Activated naive CD4-positive, alpha-beta T cell (primary cell): ENCODE measurements at places on chromosomes 11 and 22.
A peak's percentile ranks its signal among the peaks of the same experiment; 100 is the strongest.

DNA sequence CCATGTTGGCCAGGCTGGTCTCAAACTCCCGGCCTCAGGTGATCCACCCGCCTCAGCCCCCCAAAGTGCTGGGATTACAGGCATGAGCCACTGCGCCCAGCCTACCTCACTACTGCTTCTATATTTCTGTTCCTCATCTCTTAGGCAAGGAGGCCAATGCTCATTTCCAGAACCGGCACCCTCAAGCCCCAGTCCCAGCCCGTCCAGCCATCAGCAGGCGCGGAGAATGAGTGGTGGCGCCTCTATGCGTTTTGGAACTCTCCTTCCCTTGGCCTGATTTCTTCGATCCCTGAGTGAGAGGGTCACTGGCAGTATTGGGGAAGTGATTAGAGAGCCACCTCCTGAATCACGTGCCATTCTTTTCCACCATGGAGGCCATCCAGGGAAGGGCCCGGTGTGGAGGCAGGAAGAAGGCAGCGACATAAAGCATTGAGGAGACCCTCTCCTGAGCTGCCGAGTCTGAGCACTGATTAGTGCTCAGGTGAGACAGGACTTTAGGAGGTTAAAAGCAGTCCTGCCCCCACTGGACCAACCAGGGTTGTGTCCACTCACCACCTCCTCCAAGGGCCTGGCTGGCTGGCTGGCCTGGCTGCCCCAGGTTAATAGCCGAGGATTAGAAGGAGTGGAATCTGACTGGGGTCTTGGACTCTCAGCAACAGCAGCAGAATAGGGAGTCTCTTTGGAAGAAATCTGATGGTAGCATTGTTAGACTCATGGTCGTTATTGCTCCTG lies 8.7 kb downstream of the GRIK4 start:
- no peak for DNase-seq

DNA sequence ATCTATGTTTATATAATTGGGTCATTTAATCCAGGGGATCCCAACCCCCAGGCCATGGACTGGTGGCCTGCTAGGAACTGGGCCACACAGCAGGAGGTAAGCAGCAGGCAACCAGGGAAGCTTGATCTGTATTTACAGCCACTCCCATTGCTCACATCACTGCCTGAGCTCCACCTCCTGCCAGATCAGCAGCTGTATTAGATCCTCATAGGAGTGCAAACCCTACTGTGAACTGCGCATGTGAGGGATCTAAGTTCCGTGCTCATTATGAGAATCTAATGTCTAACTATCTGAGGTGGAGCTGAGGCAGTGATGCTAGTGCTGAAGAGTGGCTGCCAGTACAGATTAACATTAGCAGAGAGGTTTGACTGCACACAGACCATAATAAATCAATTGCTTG lies 32.8 kb downstream of the MS4A2 start:
- no peak for DNase-seq

DNA sequence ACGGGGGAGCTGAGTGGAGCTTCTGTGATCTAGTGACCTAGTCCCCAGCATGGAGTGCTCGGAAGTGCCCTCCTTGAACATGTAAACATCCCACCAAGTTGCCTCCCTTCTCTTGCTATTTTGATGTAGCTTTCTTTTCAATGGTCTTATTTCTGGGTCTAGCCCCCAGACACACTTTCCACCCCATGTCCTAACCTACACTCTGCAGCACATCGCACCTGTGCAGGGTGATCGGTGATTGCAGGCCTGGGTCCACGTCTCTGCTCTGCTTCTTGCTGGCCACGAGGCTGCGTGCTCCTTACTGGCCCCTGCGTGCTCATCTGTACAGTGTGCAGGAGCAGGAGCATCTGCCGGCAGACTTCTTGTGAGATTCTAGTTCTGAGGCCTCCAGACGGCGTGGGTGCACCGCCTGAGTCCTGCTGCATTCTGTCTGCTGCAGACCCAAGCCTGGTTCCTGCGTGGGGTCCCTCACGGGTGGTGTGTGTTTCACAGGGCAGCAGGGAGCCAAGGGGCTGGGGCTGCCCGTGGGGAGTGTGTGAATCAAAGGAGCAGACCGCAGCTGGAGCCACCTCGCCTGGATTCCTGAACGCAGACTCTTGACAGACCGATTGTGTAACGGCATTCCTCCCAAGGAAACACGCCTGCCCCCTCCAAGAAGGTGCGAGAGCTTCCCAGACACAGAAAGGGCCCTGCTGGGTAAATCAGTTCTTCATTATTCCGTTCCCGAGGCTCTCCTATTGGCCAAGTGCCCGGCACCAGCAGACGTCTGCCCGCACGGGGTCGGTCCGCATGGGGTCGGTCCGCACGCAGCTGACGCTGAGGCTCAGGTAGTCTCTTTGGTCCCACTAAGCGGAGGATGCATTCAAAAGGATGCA lies 44.4 kb upstream of the MYEOV start:
- no peak for DNase-seq

- DNase-seq = no peak
Measured at GRCh38 chr11:133381761-133382130, 150.6 kb downstream of the OPCML start.

DNA sequence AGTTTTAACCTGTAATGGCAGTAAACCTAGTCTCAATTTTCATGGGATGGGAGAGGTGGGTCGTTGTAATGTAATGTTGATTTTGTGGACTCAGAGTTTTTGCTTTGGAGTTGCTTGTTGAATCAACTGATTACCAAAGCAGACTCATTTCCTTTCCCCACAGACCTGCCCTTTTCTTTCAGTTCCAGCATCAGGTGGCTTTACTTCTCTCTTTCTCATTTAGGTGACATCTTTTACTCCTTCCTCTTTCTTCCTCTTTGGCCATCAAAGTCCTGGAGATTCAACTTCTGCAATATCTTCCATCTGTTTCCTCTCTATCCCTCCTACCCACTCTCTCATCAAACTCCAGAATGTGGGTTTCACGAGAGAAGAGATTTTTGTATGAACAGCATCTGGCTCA lies 313.9 kb downstream of the TMEM135 start:
- DNase-seq = no peak

GRCh38 chr11:6040874-6041273 lies 10.3 kb upstream of the OR56A1 start:
- DNase-seq = no peak

GRCh38 chr11:43358279-43358800 lies 380 bp upstream of the TTC17 start:
- DNase-seq = no peak

DNA sequence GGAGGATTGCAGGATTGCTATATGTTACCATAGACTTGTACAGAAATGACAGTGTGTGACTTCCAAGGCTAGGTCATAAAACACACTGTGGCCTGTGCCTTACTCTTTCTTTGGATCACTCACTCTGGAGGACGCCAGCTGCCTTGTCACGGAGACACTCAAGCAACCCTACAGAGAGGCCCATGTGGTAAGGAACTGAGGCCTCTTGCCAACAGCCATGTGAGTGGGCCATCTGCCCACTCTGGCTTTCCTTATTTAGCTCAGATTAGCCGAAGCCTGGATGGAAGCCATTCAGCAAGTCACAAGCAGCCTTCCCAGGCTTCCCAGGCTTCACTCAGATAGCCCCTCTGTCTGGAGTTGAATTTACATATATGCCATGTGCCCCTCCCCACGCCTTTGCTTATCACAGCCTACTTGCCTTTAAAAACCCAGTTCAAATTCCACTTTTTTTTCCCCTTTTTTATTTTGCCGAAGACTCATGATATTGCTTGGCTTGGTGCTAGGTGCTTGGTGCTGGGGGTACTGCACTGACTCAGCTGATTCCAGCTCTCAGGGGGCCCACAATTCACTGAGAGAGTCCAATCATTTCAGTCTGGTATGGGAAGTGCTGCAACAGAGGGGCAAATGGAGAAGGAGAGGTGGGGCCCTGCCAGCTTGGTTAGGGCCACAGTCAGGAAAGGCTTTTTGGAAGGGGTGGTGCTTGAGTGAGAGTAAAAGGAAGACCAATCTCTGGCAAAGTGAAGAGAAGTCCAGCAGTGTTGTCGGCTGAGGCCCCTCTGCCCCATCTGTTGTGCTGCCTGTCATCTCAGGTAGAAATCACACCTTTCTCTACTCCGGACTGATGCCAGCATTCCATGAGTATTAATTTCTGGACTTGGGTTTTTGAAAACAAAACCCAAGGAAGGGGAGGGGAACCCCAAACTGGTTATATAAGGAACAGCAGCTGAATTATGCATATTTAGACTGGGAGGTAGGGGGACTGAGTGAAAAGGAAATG lies 14.5 kb upstream of the P4HA3 start:
- no peak for DNase-seq

DNA sequence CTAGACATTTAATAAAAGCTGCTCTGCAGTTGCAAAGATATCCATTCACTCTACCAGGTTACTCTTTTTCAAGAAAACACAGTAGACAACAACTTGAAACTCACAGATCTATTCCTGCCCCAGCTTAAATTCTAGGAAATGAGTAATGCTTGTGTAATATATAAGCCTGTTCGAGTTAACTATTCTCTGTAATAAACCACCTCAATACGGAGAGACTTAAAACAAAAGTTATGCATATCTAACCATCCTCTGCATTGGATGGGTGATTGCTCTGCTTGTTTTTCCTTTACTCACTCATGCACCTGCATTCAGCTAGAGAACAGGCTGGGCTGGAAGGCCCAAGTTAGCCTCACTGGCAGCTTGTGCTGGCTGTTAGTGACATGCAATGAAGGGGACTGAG lies 13.3 kb downstream of the LRRC4C start:
- DNase-seq = no peak

DNA sequence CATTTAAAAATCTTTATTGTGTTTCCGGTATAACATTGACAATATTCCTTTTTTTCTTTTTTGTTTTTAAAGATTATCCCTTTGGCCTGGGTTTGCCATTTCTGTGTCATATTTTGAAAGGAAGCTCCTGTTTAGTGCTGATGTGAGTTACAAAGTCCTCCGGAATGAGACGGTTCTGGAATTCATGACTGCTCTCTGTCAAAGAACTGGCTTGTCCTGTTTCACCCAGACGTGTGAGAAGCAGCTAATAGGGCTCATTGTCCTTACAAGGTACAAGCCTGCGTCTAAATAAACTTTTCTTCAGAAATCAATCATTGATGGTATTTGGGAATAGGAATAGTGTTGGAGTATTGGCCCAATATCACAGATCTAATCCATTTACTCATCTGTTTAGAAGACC lies 19.8 kb downstream of the PIWIL4 start:
- no peak for DNase-seq

GRCh38 chr11:122691549-122692150 lies 36.1 kb downstream of the UBASH3B start:
- DNase-seq = no peak

DNA sequence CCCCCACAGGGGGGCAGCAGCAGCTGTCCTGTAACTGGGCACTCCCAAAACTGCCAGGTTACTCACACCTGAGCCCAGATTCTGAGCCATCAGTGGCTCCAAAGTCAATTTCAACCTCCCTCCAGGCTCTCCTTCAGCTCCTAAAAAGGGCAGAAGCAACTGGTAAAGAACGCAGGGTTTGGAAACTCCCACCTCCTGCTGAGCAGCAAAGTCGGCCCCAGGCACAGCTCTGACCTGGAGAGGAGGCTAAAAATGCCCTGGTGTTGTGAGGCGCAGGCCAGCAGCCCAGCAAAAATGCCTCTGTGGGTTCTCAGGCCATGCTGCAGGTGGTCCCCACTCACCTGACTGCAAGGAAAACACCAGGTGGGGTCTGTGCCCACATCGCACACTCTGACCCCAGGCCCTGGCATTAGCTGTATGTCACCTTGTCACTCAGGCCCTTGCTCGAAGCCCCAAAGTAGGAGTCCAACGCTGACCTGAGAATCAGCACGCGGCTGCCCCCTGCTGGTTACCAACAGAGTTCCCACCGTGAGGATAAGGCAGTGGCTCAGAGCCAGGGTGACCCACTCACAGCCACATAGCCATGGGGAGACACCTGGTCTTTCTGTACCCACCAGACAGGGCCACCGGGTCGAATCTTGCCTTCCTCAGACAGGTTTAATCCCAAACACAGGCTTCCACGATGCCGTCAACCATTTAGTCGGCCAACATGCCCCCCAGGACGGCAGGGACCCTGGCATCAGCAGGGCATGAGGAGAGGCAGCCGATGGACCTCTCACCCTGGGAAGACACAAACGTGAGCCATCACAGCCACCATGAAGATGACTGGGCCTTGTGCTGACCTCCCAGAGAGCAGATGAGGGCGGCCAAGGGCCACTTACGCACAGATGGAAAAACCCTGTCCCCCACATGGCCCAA lies 11.1 kb downstream of the POLR3H start:
- DNase-seq = peak; percentile 39

GRCh38 chr11:75565916-75566762 lies 4.1 kb downstream of the SERPINH1 start:
- no peak for DNase-seq

DNA sequence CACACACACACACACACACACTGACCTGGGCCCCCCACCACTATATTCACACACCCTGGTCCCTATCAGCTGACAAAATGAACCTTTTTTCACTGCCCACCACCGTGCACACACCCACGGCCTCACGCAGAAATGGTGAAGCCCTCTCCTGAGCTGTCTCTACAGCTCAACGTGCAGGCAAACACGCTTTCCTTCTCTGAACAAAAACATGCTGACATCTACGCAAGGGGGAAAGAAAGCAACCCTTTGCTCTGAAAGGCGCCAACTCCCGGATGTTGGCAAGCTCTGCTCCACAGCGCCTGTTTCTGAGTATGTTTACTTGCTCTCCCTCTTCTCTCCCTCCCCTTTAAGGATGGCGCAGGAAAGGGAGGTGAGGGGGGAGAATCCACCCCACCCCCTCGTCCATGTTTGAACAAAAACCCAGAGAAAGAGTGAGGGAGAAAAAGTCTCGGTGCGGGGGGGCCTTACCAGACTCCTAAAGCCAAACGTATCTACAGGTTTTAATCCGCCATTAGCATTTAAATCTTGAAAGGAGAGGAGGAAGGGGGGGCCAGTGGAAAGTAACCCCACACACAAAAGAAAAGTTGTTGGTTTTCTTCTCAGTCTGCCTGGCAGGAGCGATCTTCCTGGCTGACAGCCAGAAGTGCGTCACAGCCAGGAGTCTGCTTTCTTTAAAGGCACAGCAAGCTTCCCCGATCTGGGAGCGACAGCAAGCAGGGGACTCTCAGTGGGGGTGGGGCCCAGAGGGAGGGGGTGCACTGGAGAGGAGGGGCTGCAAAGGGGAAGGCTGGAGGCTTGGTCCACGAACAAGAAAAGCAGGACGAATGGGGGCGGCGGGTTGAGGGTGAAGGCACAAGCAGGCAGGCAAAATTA lies 39.6 kb downstream of the NUMA1 start:
- peak; percentile 67 for DNase-seq

GRCh38 chr22:48719978-48720661 lies 1107.6 kb downstream of the BRD1 start:
- DNase-seq = no peak

DNA sequence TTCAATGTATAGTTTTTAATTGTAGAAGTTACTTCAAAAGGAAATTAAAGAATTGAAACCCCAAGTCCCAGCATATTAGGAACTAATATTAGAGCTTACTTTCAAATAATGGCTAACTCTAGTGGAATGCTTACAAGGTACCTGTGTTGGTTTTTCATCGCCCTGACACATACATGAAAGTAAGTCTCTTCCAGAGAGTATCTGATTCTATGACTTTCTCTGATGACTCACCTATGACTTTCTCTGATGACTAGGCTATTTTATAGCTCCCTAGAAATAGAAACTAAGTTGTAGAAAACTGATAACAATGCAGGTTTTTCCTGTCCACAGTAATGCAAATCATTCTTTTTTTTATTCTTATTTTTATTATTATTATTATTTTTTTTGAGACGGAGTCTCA lies 33.6 kb upstream of the MMP7 start:
- DNase-seq = no peak

- no peak for DNase-seq
Measured at GRCh38 chr11:65766535-65766934, 14.2 kb downstream of the AP5B1 start.

GRCh38 chr11:46181843-46182424 lies 60.7 kb upstream of the PHF21A start:
- DNase-seq = no peak
